ENCODE measurements at places on chromosomes 12 and 14. TPM values are rescaled to one million over a fixed set of nuclear protein-coding genes. Genes with fewer than 3 reads are reported as not detected.

Gene HSP90AA1
- 398 TPM for total RNA-seq

DNA sequence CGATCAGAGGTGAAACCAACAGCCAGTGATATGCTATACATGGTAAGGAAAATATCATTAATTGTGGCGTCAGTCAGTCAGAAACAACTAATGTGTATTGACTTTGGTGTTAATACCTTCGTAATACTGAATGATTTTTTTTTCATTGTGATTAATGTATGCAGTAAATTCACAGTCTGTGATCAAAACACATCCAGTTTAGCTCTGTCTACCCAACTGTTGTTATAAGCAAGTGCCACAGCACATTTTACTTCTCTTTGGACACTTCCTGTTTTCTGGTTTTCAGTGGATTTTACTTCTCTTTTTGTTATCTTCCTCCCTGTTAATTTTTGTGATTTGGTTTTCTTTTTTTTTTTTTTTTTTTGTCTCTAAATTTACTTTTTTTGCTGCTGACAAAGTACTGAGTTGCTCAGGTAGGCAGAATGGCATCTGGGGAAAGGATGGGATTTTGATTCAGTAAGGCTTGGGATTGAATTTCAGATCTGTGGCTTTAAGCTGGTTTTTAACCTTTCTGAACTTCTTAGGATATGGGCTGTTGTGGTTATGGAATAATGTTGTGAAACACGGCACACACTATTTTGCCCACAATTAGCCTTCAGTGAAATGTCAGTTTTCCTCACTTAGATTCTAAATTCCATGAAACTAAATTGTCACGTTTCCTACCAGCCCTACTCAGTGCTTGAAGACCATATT lies 604 bp downstream of the GLIPR1 start:
- peaks cover 2% of the 10 kb centered on the region for H3K36me3 ChIP-seq
- H3K27ac ChIP-seq, result peak overlapping the region; percentile 99
- no peaks in the 10 kb centered on the region for H3K27me3 ChIP-seq
- peaks cover 62% of the 10 kb centered on the region for H3K4me1 ChIP-seq
- no peak for DNase-seq

GRCh38 chr14:106872611-106873446 lies 1346.4 kb downstream of the TMEM121 start:
- peak; percentile 88 for DNase-seq
- no peaks in the 10 kb centered on the region for H3K36me3 ChIP-seq
- no peak overlapping the region for H3K27ac ChIP-seq
- H3K4me1 ChIP-seq, result peaks cover 19% of the 10 kb centered on the region

Gene TAS2R8
- total RNA-seq, result not detected

Gene IFI27L2
- 76.4 TPM for total RNA-seq

DNA sequence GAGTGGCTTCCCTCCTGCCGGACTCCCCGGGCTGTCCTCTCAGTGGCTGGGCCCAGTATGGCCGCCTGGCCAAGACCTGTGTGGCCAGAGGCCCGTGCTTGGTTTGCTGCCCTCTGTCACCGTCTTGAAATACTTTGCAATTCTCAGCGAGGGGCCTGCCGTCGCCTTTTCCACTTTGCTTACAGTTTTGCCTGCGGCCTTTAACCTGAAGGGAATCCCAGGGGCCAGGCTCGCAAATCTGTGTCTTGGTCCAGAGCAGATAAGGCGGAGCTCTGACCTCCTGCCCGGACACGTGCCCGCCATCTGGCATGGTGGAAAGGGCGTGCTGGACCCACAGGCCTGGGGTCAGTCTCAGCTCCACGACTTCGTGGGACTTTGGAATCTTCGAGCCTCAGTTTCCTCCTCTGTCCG lies 10.9 kb upstream of the AMN start:
- H3K27ac ChIP-seq, result no peak overlapping the region
- H3K27me3 ChIP-seq, result no peaks in the 10 kb centered on the region
- DNase-seq, result no peak
- no peak overlapping the region for H3K4me3 ChIP-seq
- H3K36me3 ChIP-seq, result peaks cover 5% of the 10 kb centered on the region

Gene TAS2R14
- total RNA-seq, result 2.5 TPM

- H3K4me3 ChIP-seq, result no peak overlapping the region
- H3K27me3 ChIP-seq, result no peaks in the 10 kb centered on the region
- no peak overlapping the region for H3K27ac ChIP-seq
- DNase-seq, result no peak
- no peaks in the 10 kb centered on the region for H3K4me1 ChIP-seq
Observed at GRCh38 chr12:68915055-68915454, 17.9 kb downstream of the CPM start.

DNA sequence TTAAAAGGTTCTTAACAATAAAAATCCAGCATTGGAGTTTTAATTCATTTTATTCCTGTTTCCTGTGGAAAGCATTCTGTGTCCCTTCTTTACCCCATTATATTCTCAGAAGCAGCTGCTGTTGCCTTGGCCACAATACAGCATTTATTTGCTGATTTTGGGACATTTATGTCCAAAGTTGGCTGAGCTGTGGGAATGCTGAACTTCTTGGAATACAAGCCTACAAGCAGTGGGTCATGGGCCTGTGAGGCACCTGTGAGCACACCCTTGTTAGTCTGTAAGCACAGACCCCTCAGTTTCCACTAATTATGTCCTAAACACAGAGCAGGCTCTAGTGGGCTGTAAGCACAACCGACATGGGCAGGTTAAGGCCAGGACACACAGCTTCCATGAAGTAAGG lies 122.2 kb upstream of the IGF1 start:
- no peak for DNase-seq
- no peak overlapping the region for H3K27ac ChIP-seq
- no peaks in the 10 kb centered on the region for H3K4me1 ChIP-seq

DNA sequence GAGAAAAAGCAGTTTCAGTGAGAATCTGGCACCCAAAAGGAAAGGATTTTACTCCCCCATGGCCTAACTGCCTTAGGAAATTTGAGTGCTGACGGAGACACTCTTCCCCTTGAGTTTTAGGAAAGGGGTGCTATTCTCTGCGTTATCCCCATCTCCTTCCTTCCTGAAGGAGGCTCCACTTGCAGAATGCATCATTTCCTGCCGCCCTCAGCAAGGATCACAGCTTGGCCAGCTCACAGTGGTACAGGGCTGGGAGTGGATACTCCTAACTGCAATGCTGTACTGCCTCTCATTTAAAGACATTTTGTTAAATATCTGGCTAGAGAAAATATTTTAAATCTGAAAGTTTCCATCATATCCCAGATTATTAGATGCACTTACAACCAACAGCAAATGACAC lies 33.0 kb downstream of the RDH12 start:
- no peaks in the 10 kb centered on the region for H3K4me1 ChIP-seq
- H3K4me3 ChIP-seq, result no peak overlapping the region

Gene CLEC14A
- total RNA-seq, result not detected

DNA sequence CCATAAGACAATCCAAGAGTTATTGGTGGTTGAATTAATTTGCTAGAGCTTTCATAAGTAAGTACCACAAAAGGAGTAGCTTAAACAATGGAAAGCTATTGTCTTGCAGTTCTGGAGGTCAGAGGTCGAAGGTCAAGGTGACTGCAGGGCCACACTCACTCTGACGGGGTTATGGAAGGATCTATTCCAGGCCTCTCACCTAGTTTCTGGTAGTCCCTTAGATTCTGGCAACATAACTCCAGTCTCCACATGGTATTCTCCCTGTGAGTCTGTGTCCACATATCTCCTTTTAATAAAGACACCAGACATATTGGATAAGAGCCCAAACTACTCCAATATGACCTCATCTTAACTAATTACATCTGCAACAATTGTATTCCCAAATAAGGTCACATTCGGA lies 273.4 kb downstream of the FOXN3 start:
- H3K4me1 ChIP-seq, result no peaks in the 10 kb centered on the region
- no peak overlapping the region for H3K4me3 ChIP-seq
- H3K36me3 ChIP-seq, result no peaks in the 10 kb centered on the region
- DNase-seq, result no peak
- H3K27me3 ChIP-seq, result no peaks in the 10 kb centered on the region

DNA sequence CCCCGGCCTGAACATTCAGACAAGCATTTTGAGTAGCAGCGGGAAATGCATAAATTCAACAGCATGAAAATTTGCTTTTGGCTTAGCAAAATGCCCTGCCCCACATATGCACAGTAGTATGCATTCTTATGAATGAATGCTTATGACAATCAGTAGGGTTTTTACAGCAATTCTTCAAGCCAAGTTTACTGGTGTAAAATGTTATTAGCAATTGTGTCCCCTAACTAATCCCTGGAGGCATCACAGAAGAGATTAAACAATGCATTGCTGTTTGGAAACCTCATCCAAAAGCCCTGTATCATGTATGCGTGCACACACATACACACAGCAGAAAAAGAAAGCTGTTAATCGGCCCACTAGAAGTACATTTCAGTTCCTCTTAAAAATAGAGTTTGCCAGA lies 406.5 kb downstream of the LRIG3 start:
- no peak overlapping the region for H3K4me3 ChIP-seq
- H3K27ac ChIP-seq, result no peak overlapping the region
- H3K27me3 ChIP-seq, result no peaks in the 10 kb centered on the region
- H3K4me1 ChIP-seq, result no peaks in the 10 kb centered on the region

DNA sequence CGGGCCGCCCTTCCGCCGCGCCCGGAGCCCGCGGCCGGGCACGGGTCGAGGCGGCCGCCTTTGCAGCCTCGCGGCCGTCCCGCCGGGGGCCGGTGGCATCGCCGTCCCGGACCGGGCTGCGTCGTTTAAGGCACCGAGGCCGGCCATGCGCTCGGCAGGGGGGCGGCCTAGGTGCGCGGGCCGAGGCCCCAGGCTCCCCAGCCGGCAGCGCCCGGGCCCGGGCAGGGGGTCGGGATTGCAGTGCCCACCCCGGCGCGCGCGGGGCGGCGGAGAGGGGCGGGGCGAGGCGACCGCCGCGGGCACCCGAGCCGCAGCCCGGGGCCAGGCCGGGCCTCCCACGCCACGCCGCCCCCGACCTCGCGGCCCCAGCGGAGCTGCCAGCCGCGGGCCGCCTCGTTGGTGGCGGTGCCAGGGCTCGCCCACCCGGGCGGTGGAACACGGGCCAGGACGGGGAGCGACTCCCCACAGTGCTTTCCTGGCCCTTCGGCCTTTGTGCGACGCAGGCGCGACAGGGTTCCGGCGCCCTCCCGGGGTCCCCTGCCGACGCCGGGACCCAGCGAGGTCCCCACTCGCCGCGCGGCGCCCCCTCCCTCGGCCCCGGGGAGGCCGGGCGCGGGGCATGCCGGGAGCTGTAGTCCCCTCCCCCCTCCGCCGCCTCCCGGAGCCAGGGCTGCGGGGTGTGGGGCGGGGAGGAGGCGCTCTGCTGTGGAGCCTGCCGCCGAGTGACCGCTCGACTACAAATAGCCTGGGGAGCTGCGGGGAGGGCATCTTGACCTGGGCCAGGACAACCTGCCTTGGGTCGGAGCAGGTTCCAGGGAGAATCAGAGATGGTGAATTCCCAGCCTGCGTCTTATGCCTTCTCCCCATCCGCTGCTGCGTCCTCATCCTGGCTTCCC lies 769 bp downstream of the FKBP4 start:
- H3K4me1 ChIP-seq, result peaks cover 32% of the 10 kb centered on the region
- H3K4me3 ChIP-seq, result peak overlapping the region; percentile 87
- H3K27me3 ChIP-seq, result peaks cover 7% of the 10 kb centered on the region
- peak; percentile 87 for DNase-seq
- peak overlapping the region; percentile 85 for H3K27ac ChIP-seq

DNA sequence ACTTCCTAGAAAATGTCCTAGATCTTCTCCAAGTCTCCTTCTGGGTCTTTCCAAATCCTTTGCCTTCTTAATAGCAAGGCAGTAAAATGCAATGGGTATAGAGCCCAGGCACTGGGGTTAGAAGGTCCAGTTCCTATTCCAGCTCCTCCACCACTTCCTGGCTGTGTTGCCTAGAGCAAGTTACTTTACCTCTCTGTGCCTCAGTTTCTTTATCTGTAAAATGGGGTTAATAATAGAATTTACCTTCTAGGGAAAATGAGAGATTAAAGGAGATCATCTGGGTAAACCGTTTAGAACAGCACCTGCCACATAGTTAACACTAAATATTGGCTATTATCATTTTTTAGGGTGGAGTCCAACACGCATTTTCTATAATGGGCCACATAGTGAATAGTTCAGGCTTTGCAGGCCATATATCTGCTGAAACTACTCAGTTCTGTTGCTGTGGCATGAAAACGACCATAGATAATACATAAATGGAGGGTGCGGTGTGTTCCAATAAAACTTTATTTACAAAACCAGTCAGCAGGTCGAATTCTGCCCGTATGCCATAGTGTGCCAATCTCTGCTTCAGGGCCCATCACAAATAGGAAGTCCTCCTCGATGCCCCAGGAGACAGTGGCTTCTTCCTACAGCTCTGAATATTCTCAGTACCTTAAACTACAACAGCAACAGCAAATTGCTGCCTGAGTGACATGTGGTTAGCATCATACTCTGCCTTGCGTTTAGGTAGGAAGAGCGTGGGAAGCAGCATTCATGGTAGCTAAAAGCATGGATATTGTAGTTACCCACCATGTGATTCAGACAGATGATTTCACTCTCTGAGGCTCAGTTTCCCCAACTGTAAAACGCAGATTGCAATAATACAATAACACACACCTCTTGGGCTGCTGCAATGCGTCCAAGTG lies 60.9 kb downstream of the SVOP start:
- H3K36me3 ChIP-seq, result no peaks in the 10 kb centered on the region
- no peaks in the 10 kb centered on the region for H3K27me3 ChIP-seq
- no peak overlapping the region for H3K27ac ChIP-seq
- H3K4me3 ChIP-seq, result no peak overlapping the region

Gene GYS2
- total RNA-seq, result 0.14 TPM

DNA sequence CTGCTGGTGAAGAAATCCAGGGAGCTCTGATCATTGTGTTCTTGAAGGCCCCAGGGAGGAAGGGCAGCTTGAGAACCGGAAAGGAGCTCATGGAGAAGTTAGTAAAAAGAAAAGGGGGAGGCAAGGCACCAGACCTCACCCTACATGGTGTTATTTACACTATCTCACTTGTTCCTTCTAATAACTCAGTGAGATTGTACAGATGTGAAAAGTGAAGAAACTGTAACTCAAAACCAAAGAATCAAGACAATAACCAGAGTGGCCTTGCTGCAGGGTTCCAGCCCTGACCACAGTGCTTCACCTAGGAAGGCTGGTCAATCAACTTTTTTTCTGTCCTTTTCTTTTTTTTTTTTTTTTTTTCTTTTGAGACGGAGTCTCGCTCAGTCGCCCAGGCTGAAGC lies 353.6 kb downstream of the TMTC2 start:
- DNase-seq, result no peak
- H3K4me3 ChIP-seq, result no peak overlapping the region
- no peaks in the 10 kb centered on the region for H3K4me1 ChIP-seq
- no peaks in the 10 kb centered on the region for H3K36me3 ChIP-seq

DNA sequence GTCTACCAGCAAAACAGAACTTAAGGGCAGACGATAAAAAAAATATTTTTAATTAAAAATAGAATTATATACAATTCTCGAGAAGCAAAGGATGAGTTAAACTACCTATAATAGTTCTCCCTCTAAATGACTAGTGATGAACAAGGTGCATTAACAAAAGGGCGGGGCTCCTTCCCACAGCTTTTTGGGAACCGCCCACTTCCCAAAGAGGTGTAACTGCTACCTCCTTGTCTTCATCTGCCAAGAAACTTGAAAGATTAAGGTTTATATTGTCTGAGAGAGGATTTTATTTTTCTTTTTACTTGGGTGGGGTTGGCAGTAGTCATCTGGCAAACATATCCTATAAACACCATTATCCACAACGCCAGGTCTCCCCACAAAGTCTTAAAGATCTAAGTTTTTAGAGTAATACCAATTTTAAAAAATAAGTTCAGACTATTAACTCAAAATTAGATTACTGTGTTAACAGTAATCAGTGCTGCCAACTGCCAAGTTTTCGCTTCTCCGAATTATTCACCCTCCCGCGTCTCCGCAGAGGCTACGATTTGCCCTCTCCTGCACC lies 938 bp downstream of the RALGAPA1 start:
- DNase-seq, result no peak
- H3K4me1 ChIP-seq, result peaks cover 18% of the 10 kb centered on the region
- peak overlapping the region; percentile 99 for H3K4me3 ChIP-seq
- H3K36me3 ChIP-seq, result peaks cover 9% of the 10 kb centered on the region
- no peaks in the 10 kb centered on the region for H3K27me3 ChIP-seq

Gene CD163
- 5.3 TPM for total RNA-seq

All from activated naive CD8-positive, alpha-beta T cell treated with anti-CD3 and anti-CD28 coated beads, Interleukin-2, amount 10 ng/mL, durations not matched to agents 7 days and 5 days (primary cell).